Hepatocyte (in vitro differentiated cells): ENCODE measurements at places on chromosomes 4 and X.
A peak's percentile ranks its signal among the peaks of the same experiment; 100 is the strongest.

DNA sequence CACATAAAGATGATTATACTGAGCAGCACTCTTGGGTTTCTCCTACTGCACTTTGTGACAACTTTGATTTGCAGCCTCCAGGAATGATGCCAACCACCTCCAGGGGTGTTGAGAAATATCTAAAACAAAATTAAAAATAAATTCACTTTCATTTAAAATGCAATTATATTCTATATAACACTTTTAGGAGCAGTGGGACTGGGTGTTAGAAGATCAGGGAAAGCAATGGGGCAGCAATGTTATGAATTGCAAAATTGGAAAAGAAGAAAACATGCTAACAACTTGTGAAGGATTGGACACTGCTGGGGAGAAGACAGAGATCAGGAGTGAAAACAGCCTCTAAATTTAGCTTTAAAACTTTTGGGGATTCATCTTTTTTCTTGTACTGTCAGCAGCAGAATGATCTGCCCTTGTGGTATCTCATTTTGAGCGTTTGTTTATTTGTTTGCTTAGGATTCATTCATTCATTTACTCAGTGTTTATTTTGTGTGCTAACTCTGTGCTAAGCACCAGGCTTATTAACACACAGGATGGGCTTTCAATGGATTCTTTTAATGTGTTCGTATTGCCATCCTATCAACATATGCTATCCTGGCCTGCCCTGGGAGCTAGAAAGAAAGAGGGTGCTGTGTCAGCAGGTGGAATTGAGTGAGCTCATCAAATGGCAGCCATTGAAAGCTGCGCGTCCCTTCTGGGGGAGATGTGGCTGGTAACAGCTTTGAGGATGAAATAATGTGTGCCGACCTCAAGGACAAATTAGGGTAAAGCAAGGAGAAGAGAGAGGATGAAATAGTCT is 96.5 kb downstream of the FRMPD4 start:
- H3K36me3 ChIP-seq: no peaks in the 10 kb centered on the region
- no peaks in the 10 kb centered on the region for H3K4me1 ChIP-seq
- no peak overlapping the region for H3K4me3 ChIP-seq
- H3K27me3 ChIP-seq: no peaks in the 10 kb centered on the region

DNA sequence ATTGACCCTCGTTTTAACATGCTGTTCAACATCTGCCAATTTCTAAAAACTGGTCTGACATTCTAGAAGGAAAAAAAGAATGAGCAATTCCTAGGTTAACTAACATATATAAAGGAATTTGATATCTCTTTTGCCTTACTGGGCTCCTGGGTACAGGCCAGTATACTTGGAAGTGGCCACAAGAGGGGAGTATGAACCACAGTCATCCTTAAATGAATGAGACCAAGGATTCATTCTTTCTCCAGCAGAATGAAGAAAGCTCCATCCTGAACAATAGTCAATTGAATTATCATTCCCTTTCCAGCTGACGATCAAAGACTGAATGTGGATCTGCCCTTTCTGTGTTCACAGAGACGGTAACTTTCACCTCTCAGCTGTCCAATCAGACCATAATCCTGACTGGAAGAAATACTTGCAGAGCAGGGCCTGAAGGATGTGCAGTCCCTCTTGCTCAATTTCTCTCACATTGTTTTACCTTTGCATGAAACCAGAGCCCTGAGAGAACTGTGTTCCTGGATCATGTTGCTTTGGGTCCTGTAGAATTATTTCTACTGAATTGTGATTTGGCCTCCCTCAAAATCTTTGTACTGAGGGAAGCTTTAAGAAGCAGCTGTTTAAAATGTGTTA is 14.8 kb upstream of the SPARCL1 start:
- H3K27ac ChIP-seq: no peak overlapping the region
- H3K4me3 ChIP-seq: no peak overlapping the region
- H3K27me3 ChIP-seq: peaks cover 2% of the 10 kb centered on the region
- H3K36me3 ChIP-seq: no peaks in the 10 kb centered on the region
- H3K4me1 ChIP-seq: no peaks in the 10 kb centered on the region

- no peaks in the 10 kb centered on the region for H3K4me1 ChIP-seq
- DNase-seq: no peak
- no peak overlapping the region for H3K4me3 ChIP-seq
- H3K27me3 ChIP-seq: no peaks in the 10 kb centered on the region
- no peak overlapping the region for H3K27ac ChIP-seq
Measured at GRCh38 chr4:124152132-124152531, 560.4 kb downstream of the ANKRD50 start.

DNA sequence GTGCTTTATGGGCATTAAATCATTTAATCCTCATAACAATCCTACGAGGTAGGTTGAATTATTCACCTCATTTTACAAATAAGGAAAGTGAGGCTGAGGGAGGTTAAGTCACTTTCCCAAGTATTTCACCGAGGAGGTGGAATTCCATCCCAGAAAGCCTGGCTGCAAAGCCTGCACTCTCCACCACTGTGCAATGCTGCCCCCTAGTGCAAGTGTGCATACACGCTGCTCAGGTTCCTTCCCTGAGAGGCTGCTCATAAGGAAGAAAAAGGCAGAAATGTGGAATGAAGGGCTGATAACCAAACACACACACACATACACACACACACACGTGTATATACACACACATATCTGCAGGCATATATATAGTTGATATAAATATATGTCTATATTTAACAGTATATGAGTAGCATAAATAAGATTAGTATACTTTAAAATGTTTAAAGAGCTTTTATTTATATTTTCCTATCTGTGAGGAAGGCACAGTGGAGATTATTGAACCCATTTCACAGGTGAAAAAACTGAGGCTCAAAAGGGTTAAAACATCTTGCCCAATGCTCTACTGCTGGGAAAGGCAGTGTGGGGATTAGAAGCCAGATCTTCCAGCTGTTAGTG is 714.5 kb upstream of the TENM3 start:
- no peaks in the 10 kb centered on the region for H3K27me3 ChIP-seq
- H3K4me3 ChIP-seq: no peak overlapping the region
- no peak overlapping the region for H3K27ac ChIP-seq
- no peaks in the 10 kb centered on the region for H3K36me3 ChIP-seq
- no peaks in the 10 kb centered on the region for H3K4me1 ChIP-seq

GRCh38 chr4:3827616-3828492 is 61.7 kb downstream of the ADRA2C start:
- H3K4me1 ChIP-seq: no peaks in the 10 kb centered on the region
- DNase-seq: peak; percentile 53
- H3K4me3 ChIP-seq: no peak overlapping the region
- H3K27me3 ChIP-seq: no peaks in the 10 kb centered on the region
- H3K27ac ChIP-seq: no peak overlapping the region

- no peak overlapping the region for H3K4me3 ChIP-seq
- H3K4me1 ChIP-seq: no peaks in the 10 kb centered on the region
- no peaks in the 10 kb centered on the region for H3K36me3 ChIP-seq
- H3K27ac ChIP-seq: no peak overlapping the region
Measured at GRCh38 chrX:74104356-74105015, 199.5 kb upstream of the ZCCHC13 start.

- no peaks in the 10 kb centered on the region for H3K27me3 ChIP-seq
- no peak overlapping the region for H3K27ac ChIP-seq
- no peaks in the 10 kb centered on the region for H3K36me3 ChIP-seq
- DNase-seq: no peak
- no peak overlapping the region for H3K4me3 ChIP-seq
- H3K4me1 ChIP-seq: no peaks in the 10 kb centered on the region
Measured at GRCh38 chrX:21666679-21667078, 8.5 kb upstream of the KLHL34 start.

DNA sequence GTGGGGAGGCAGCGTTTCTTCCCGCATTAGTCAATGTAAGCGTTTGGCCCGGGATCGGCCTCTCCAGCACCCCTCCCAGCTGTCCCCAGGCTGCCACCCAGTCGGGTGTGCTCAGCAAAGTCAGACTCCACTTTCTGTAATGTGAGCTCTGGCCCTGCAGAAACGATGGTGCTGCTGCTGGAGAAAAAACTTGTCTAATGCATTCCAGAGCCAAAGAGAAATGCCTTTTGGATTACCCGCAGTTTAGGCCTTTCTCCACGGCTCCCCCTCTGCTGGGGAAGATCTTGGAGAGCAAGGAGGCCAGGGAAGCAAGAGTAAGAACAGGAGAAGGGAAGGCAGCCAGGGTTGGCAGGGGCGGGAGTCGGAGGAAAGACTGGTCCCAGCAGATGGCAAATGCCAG is 55.2 kb downstream of the ELF4 start:
- no peak overlapping the region for H3K4me3 ChIP-seq
- no peaks in the 10 kb centered on the region for H3K36me3 ChIP-seq
- no peak for DNase-seq
- no peak overlapping the region for H3K27ac ChIP-seq

DNA sequence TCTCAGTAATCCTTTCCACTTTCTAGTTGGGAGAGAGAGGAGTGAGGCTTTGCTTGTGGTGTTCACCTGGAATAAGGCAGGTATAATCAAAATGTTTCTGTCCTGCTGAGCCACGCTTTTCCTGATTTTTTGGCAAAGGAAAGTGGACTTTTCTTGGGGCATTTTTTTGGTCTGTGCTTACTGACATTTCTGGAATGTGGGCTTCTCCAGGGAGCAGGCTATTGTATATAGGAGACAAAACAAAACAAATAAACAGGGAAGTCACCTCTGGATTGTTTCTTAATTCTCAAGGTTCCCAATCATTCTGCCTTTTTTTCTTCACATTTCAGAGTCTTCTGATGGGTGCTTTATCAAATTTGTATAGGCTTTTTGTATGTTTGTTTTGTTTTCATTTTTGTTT is 25.7 kb upstream of the RP2 start:
- H3K4me1 ChIP-seq: no peaks in the 10 kb centered on the region
- no peak for DNase-seq
- H3K36me3 ChIP-seq: no peaks in the 10 kb centered on the region
- H3K27me3 ChIP-seq: no peaks in the 10 kb centered on the region

DNA sequence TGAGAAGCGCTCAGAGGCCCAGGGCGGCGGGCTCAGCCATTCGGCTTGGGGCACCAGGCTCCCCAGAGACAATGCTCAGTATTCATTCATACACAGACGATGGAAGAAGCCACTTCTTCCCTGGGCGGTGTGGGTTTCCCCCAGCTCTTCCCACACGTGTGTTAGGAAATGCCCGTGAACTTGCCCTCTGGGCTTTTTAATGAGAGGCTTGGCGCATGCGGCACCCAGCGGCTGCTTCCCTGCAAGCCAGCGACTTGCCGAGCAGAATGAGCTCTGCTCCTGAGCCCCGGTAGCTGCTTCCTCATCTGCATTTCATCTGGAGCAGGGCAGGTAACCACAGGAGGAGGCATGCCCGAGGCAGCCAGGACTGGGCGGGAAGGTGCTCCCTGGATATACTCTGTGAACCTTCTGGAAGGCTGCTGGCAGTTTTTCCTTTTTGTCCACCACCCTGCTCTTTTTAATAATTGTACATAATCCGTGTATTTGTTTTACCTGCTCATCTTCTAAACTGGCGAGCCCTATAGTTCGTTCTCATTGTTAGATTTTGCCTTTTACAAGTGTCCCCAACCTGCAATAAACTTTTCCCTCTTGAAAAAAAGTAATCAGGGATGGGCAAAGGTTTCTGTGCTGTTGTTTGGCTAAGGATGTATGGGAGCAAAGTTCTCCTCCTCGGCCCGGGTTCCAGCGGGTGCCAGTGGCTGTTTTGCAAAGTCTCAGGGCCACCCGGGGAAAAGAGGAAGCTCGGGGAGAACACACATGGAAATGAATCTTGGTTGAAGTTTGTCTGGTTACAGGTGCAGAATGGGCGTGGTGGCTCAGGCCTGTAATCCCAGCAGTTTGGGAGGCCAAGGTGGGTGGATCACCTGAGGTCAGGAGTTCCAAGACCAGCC is 178.8 kb downstream of the DCLK2 start:
- no peaks in the 10 kb centered on the region for H3K36me3 ChIP-seq
- H3K4me1 ChIP-seq: peaks cover 15% of the 10 kb centered on the region
- DNase-seq: peak; percentile 62
- peak overlapping the region; percentile 60 for H3K27ac ChIP-seq
- no peak overlapping the region for H3K4me3 ChIP-seq

DNA sequence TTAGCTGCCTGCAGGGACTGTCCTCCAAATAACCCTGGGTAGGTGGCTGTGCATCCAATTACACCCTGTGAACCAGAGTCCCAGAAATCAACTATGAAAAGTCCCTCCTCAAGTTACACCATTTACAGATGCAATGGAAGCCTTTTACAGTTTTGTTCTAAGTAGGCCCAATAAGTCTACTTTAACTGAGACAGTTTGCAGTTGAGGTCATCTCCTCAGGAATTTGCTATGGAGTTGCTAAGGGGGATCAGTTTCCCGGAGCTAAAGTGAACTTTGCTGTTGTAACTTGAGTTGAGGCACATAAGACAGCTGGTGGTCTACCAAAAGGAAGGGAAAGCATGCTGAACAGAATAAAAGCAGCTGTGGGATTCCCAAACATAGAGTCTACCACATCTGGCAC is 121.6 kb upstream of the STK26 start:
- no peaks in the 10 kb centered on the region for H3K36me3 ChIP-seq
- no peak overlapping the region for H3K27ac ChIP-seq
- no peaks in the 10 kb centered on the region for H3K27me3 ChIP-seq
- no peak overlapping the region for H3K4me3 ChIP-seq

DNA sequence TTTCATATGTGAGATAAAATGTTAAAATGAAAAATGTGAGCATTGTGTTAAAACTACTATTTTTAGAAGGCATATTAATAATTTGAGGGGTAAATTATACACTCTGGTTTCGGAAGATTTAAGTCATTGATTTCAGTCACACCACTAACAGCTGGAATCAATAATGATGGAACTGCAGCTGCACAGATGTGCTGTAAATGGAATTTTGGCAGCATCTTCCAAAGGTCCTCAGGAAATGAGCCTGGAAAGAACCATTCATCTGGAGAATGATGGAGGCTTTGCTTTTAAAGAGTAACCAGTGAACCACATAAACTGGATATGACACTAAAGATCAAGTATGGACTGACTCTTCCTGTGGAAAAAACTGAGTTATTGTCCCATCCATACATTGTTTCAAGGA is 759.0 kb upstream of the EPHA5 start:
- no peaks in the 10 kb centered on the region for H3K4me1 ChIP-seq
- DNase-seq: no peak

DNA sequence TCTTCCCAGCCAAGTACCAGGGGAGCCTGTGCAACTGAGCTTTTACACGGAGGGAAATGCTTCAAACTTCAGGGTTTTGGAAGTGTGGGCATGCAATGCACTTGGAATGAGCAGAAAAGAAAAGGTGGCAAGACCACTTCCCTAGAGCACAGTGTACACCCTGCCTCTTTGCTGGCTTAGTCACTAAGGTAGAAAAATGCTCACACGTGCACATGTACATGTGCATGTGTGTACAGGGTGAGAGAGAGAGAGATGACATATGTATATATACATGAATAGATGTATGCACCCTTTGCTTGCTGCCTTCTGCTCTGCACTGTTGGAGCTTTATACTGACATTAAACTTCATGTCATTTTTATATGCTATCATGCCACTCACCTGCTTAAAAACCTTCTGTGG is 7.9 kb upstream of the KLF3 start:
- H3K4me3 ChIP-seq: no peak overlapping the region
- no peaks in the 10 kb centered on the region for H3K27me3 ChIP-seq
- DNase-seq: no peak
- no peaks in the 10 kb centered on the region for H3K36me3 ChIP-seq

DNA sequence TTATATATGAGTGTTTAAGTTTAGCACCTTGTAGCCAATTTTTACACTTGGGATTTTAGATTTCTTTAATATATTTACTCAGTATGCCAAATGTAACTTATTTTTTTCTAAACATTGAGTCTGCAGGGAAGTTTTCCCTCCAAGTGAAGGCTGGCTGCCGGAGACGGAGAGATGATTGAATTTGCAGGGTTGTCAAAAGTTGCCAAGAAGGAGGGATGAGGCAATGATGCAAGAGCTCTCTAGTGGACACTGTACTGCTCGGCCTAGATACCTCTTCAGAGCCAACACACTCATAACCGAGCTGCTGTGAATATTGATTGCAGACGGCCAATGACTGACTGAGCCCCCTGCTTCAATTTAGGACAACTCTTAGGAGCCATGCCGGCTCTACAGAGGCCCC is 318.6 kb upstream of the CASK start:
- DNase-seq: no peak
- H3K36me3 ChIP-seq: no peaks in the 10 kb centered on the region
- H3K27me3 ChIP-seq: no peaks in the 10 kb centered on the region
- H3K27ac ChIP-seq: no peak overlapping the region
